ENCODE measurements at places on chromosomes 7 and 10.

GRCh38 chr10:86335831-86336230 is 30.8 kb downstream of the GRID1 start:
- no peak for DNase-seq

GRCh38 chr7:19017374-19017773 is 100.1 kb downstream of the TWIST1 start:
- DNase-seq: no peak

GRCh38 chr7:107210400-107210799 is 41.6 kb downstream of the HBP1 start:
- DNase-seq: no peak

DNA sequence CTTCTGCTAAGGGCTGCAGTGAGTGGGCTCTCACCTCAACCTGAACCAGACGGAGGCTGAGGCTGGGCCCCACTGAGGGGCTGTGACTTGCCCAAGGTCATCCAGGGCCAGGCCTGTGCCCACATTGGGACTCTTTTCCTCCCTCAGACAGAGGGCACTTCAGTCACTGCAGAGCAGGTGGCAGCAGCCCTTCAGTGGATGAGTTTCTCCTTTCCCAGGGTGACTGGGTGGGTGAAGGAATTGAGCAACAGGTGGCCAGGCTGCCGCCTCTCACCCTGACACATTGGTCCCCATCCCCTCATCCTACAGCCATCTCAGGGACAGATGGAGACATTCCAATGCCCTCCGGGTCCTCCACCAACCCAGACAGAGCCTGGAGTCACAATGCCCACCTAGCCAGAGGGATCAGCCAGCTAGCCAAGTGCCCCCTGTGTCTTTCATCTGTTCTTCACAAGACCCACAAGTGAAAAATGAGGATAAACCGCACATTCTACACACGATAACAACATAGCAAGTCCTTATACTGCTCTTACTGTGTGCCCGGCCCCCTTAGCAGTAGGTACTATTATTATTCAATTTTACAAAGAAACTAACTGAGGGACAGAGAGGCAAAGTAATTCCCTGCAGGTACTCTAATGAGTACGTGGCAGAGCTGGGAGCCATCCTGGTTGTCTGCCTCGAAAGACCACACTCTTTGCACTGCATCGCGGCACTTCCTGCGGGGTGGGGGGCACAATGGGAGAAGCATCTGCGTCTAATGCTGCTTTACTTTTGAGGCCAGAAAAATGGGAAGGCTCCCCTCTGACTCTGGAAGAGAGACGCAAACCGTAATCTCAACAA is 1.7 kb upstream of the SLC18A3 start:
- DNase-seq: no peak

DNA sequence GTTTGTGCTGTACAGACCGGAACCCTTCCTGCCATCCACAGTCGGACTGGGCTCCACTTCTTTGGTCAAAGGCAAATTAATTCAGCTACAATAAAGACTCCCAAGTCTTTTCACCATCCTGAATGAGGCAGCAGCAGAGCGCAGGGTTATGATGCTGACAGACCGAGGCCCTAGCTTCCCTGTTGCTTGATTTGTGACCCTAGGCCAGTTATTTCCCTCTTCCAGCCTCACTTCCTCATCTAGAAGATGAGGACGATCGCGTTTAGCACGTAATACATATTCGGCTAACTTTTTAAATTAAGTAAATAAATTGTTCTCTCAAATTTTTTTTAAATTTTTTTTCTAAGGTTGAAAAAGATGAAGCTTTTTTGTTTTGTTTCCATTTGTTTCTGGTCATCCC is 18.1 kb downstream of the ADRB1 start:
- no peak for DNase-seq

- DNase-seq: no peak
Measured at GRCh38 chr10:121927318-121927840, 452 bp downstream of the ATE1 start.

GRCh38 chr7:2452074-2452507 is 24.1 kb downstream of the GRIFIN start:
- no peak for DNase-seq

DNA sequence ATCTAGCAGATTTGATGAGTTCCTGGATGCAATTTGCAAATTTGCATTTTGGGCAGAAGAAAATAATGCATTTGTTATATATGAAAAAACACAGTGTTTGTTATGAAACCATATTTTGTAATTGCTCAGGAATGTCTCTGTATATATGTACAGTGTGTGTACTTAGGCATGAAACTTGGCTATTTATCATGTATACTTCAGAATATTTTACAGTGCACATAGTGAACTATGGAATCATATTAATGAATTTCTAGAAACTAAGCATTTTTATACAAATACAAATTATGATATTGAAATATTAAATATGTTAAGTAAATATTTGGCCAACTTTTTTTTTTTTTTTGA is 107.5 kb downstream of the TWIST1 start:
- no peak for DNase-seq
